ENCODE measurements at places on chromosomes 6 and 20.

GRCh38 chr6:83708970-83709747 is at the start of gene SNAP91:
Gene SNAP91, minus strand, starts transcription at chr6:83709101. Its CDS starts 1,174 bp downstream, at chr6:83707927.
- DNase-seq = no peak

DNA sequence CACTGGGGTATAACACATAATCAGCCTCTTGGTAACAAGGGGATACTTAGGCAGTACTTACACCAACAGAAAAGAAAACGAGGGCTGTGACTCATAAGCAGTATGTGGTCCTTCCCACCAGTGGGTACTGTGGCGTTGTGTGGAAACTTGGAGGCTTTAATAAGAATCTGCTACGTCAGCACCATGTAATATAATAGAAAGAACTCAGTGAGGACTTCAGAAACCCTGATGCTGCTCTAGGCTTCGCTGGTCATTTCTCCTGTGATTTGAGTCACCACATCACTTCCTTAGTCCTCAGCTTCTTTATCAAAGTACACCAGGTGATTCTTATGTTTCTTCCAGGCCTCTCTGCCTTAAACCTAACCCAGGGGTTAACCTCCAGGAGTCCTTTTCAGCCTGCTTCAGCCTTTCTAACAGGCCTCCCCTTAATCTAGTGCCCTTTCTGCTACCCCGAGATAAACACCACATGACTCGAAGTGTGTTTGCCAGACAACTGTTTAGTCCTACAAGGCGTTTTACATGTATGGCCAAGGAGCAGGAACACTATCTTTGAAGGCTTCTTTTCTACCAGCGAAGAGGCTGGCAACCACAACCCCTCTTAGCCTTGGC is 68.5 kb downstream of the FYN start:
- no peak for DNase-seq

DNA sequence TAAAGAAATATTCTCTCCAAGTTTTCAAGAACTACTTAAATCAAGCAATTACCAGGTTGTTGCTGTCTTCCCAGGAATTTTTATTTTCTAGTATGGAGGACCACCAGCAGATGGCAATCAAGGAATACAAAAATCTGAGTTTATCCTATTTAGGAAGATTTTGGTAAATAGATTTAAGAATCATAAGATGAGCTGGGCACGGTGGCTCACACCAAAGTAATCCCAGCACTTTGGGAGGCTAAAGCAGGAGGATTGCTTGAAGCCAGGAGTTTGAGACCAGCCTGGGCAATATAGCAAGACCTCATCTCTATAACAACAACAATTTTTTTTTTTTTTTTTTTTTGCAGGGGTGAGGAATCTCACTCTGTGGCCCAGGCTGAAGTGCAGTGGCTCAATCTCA is 19.3 kb upstream of the SEC63 start:
- no peak for DNase-seq

DNA sequence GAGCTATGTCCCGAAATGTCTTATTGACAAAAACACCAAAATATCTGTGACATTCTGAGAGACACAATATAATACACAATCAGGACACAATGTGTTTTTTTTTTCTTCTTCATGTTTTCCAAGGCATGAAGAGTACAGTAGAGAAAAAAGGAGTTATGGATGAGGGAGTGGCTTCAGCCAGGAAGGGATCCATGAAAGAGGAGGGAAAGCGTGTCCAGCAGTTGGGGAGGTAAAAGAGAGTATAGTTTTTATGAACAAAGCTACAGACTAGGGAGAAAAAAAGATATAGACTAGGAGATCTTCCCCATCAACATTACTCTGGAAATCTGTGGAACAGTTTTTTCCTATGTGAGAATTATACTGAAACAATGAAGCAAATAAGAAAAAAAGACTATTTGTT is 38.9 kb upstream of the PRIM2 start:
- no peak for DNase-seq

DNA sequence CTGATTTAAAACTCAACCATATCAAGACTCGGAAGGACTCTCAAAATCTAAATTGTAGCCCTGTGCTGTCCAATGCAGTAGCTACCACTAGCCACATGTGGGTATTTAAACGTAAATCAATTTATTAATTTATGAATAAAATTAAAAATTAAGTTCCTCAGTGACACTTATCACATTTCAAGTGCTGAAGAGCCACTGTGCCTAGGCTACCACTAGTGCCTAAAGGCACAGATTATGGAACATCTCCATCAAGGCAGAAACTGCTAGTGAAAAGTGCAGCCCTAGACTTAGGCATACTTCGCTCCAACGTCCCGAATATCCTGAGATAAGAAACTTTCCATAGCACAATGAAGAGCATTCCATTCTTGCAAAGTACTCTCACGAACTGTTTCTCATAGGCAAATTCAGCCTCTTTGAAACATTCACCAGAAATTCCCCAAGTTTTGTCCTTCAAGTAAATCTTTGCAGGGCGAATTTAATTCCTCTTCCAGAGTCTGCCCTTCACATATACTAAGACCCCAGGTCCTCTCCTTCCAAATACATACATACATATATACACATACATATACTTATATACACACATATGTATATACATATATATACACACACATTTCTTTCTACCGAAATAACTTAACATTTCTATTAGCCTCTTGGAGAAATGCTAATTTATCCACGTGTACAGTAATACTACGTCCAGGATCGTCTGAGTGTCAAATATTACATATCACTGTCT is 1.3 kb downstream of the SUPT3H start:
- no peak for DNase-seq

All from Right ventricle myocardium superior (tissue), 1 donor.